Mesothelial cell of epicardium (in vitro differentiated cells): ENCODE measurements at places on chromosomes 2 and 18.
A peak's percentile ranks its signal among the peaks of the same experiment; 100 is the strongest.

GRCh38 chr2:103819599-103819998 lies 1034.3 kb upstream of the POU3F3 start:
- H3K27me3 ChIP-seq = no peaks in the 10 kb centered on the region
- H3K4me1 ChIP-seq = no peaks in the 10 kb centered on the region
- no peak overlapping the region for H3K4me3 ChIP-seq
- no peak for DNase-seq
- H3K27ac ChIP-seq = no peak overlapping the region
- no peaks in the 10 kb centered on the region for H3K36me3 ChIP-seq

GRCh38 chr2:181934694-181935093 lies 43.2 kb downstream of the ITPRID2 start:
- H3K27me3 ChIP-seq = no peaks in the 10 kb centered on the region
- H3K27ac ChIP-seq = no peak overlapping the region
- no peak for DNase-seq
- H3K4me3 ChIP-seq = no peak overlapping the region

DNA sequence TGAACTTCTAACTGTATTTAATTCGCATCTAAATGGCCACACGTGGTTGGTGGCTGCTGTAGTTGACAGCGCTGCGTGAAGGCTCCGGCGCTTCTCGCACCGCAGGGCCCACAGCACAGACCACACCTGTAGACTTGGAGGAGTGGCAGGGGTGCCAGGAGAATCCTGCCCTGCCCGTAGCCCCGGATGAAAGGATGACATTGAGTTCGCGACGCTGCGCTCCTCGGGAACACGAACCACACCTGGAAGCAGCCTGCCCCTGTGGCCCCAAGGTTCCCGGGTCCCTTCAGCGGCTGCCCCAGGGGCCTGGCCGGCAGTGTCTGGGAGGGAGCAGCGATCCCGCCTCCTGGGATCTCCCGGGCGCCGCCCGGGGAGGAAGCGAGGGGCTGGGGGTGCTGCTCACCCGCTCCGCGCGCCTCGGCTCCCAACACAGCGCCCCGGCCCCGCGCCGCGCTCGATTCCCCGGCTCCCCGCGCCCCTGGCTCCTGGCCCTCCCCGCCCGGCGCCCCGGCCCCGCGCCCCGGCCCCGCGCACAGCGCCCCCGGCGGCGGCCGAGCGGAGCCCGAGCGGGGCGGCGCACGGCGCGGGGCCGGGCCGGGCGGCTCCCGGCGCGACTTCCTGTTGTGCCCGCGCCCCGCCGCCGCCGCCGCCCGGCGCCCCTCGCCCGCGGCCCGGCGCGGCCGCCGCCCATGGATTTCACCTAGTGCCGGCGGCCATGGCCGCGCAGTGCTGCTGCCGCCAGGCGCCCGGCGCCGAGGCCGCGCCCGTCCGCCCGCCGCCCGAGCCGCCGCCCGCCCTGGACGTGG lies at the start of gene RNPEPL1:
Gene RNPEPL1, plus strand, starts transcription at position 613 of the 806 bp plus-strand sequence. Its CDS starts 103 bp downstream, at position 716.
- peak within 1 kb of the TSS; percentile 76 for H3K4me3 ChIP-seq
- peaks cover 28% of the 10 kb centered on the region for H3K4me1 ChIP-seq
- H3K27me3 ChIP-seq = no peaks in the 10 kb centered on the region
- peaks cover 3% of the 10 kb centered on the region for H3K36me3 ChIP-seq

GRCh38 chr18:77208964-77209363 lies 40.7 kb upstream of the GALR1 start:
- no peak overlapping the region for H3K27ac ChIP-seq
- no peaks in the 10 kb centered on the region for H3K36me3 ChIP-seq
- no peak for DNase-seq
- H3K27me3 ChIP-seq = peaks cover 13% of the 10 kb centered on the region
- H3K4me1 ChIP-seq = peaks cover 19% of the 10 kb centered on the region

DNA sequence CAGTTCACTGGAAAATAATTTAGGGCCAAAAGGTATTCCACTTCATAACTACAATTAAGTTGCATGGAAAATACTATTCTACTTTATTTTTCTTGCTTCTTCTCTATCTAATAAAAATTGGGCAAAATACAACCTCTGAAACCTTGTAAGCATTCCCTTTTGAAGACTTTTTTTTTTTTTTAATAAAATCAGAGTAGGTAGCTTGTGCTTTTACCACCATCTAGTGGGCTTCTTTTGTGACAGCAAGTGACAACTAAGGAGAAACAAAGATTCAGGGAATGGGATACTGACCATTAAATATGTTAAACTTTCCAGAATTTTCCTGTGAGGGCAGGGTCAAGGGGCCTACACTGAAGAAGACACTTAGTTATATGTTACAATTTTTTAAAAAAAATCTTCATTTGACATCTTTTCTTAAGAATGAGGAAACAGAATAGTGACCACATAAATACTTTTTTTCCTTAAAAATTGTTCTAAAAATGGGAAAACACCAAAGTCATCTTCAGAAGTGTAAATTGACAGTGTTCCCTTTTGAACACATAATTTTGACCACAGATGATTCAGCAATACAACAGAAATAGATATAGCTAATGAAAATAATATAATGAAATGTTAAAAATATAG lies 1183.2 kb upstream of the ACVR2A start:
- no peak overlapping the region for H3K4me3 ChIP-seq
- H3K4me1 ChIP-seq = peaks cover 5% of the 10 kb centered on the region
- no peak overlapping the region for H3K27ac ChIP-seq
- H3K36me3 ChIP-seq = no peaks in the 10 kb centered on the region

- H3K36me3 ChIP-seq = peaks cover 23% of the 10 kb centered on the region
- H3K27ac ChIP-seq = no peak overlapping the region
- DNase-seq = no peak
- no peaks in the 10 kb centered on the region for H3K27me3 ChIP-seq
- peaks cover 3% of the 10 kb centered on the region for H3K4me1 ChIP-seq
Measured at GRCh38 chr2:101023327-101024107, 21.4 kb downstream of the RPL31 start.

DNA sequence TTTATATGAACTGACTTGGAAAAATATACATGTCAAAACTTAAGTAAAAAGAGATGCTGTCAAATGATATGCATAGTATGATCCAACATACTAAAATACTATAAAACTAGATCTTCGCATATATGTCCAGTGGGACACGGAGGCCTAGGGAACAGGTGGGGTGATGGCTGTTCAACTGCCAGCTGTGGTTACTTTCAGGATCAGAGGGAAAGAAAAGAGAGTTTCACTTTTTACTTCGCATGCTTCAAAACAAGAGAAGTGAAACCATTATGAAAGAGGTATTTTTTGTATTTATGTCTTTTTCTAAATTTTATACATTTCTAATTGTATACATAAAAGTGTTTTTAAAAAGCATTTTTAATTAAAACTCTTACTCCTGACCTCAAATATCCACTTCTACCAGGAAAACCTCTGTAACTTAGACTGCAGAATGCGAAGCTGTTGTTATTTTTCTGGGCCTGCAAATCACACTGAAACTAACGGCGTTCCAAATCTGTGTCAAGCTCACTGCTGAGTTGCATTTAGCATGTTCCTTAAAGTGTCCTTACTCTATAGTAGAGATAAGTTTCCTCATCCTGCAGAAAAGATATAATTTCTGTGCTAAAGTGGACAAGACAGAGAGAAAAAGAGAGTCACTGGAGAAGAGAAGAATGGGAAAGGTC lies 97.8 kb upstream of the SLC35G4 start:
- no peak overlapping the region for H3K4me3 ChIP-seq
- no peaks in the 10 kb centered on the region for H3K36me3 ChIP-seq
- no peak overlapping the region for H3K27ac ChIP-seq
- H3K27me3 ChIP-seq = no peaks in the 10 kb centered on the region

DNA sequence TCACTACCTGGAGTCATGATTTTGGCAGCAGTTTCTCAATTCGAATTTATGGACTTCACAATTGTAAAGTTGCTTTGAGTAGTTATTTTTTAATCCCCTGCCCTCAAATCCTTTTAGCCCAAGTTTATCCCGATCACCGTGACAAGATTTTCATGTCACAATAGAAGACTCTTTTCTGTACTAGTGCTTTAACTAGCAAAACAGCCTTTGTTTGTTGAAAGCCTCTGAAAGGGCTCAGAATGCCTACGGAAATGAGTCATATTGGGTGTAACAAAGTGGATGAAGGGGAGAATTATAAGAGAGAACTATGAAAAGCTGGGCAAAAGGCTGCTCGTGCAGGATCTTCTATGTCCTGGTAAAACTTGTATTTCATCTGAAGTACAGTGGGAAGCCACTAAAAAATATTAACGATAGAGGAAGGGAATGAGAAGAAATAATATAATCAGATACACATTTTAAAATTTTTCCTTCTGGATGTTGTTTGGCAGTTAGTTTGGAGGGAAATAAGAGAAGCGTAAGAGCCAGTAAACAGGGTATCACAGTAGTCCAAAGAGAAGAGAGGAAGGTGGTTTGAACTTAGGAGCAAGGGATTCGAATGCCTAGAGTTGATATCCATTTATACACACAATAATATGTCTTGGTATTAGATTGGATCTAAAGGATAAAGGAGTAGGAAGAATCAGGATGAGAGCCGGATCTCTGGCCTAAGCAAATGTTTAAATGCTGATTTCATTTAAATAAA lies 114.9 kb downstream of the GALNT13 start:
- H3K27me3 ChIP-seq = no peaks in the 10 kb centered on the region
- no peak overlapping the region for H3K4me3 ChIP-seq
- H3K36me3 ChIP-seq = no peaks in the 10 kb centered on the region

DNA sequence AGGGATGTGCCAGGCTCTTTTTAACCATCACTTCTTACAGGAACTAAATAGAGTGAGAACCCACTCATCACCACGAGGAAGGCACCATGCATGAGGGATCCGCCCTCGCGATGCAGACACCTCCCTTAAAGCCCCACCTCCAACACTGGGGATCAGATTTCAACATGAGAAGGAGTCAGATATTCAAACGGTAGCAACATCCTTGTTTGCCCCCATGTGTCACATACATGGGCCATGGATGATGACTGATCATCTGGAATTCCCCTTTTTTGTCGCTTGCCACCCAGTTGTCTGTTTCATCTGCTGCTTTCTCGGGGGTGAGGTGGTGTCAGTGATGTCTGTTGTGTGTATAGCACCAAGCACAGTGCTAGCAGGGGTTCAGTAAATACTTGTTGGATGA lies 57.9 kb downstream of the NCK2 start:
- H3K27ac ChIP-seq = no peak overlapping the region
- peaks cover 3% of the 10 kb centered on the region for H3K36me3 ChIP-seq
- H3K4me3 ChIP-seq = no peak overlapping the region
- H3K4me1 ChIP-seq = peaks cover 27% of the 10 kb centered on the region
- H3K27me3 ChIP-seq = no peaks in the 10 kb centered on the region

- H3K27ac ChIP-seq = no peak overlapping the region
- H3K4me3 ChIP-seq = no peak overlapping the region
- H3K27me3 ChIP-seq = no peaks in the 10 kb centered on the region
- H3K36me3 ChIP-seq = no peaks in the 10 kb centered on the region
Measured at GRCh38 chr18:32333781-32334180, 136.9 kb downstream of the GAREM1 start.

DNA sequence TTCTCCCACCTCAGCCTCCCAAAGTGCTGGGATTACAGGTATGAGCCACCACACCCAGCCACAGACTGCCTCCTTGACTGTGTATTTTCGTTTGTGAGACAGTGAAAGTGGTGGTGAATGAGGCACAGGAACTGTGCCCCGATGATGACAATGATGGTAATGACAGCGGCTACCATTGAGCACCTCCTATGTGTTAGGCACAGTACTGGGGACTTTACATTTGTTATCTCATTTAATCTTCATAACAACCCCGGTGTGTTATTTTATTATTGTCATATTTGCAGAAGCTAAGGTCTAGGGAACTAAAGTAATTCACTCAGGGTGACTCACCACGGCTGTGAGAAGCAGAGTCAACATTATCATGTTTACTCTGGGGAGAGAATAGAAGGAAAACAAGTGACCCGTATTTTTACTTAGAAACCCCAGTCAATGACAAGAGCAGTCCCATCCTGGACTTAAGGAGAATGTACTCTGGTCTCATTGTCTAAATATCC lies 77.6 kb upstream of the ALPP start:
- H3K27me3 ChIP-seq = no peaks in the 10 kb centered on the region
- H3K27ac ChIP-seq = no peak overlapping the region
- no peak overlapping the region for H3K4me3 ChIP-seq
- no peaks in the 10 kb centered on the region for H3K4me1 ChIP-seq
- DNase-seq = no peak

GRCh38 chr2:38959938-38960608 lies 70.4 kb downstream of the ARHGEF33 start:
- H3K4me3 ChIP-seq = no peak overlapping the region
- H3K36me3 ChIP-seq = no peaks in the 10 kb centered on the region
- H3K27me3 ChIP-seq = no peaks in the 10 kb centered on the region
- no peak for DNase-seq

DNA sequence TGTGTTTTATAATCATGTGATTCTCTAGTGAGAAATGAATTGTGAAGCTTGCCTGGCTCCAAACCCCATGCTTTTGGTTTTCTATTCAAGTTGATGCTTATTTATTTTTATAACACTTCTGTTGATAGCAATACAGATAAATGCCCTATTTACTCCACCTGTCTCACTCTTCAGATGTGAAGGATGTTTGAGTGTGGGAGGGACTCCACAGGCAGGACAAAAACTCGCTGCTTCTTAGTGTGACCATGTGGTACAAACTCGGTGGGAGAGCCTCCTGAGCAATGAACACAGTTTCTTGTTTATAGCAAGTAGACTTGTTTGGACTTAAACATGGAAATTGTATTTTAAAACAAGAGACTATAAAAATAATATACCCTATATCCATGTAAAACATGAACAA lies 219.7 kb downstream of the GULP1 start:
- peaks cover 3% of the 10 kb centered on the region for H3K36me3 ChIP-seq
- DNase-seq = no peak
- no peak overlapping the region for H3K4me3 ChIP-seq
- H3K27me3 ChIP-seq = no peaks in the 10 kb centered on the region

DNA sequence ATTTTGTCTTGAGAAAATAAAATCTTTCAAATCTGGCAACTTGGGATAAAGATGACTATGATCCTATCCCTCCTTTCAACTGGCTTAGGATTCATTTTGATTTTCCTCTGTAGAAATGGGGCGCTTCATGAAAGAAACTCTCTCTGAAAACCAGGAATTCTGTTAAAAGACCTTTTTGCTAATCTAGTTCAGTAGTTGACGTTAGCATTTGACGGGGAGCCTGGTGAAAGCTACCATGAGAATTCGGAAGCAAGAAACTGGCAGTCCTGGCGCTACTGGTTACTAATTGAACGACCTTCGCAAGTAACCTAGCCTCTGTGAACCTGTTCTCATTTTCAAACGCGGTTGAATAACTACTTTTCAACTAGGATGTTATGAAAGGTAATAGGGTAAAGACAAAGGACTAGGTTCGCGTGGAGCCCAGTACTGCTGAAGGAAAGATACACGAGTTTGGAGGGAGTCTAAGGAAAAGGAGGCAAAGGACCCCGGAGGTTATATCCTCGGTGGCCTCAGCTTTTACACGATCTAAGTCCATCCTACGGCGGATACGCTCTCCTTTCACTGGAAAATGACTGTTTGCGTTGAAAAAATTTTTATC lies 604 bp upstream of the STK11IP start:
- no peak for DNase-seq
- peaks cover 6% of the 10 kb centered on the region for H3K36me3 ChIP-seq
- peak overlapping the region; percentile 96 for H3K4me3 ChIP-seq
- H3K4me1 ChIP-seq = peaks cover 51% of the 10 kb centered on the region

- H3K27me3 ChIP-seq = no peaks in the 10 kb centered on the region
- no peak overlapping the region for H3K27ac ChIP-seq
- peaks cover 12% of the 10 kb centered on the region for H3K4me1 ChIP-seq
- no peak for DNase-seq
- no peak overlapping the region for H3K4me3 ChIP-seq
Measured at GRCh38 chr18:25236736-25237135, 115.2 kb downstream of the ZNF521 start.

- no peak overlapping the region for H3K4me3 ChIP-seq
- no peak for DNase-seq
- peaks cover 14% of the 10 kb centered on the region for H3K4me1 ChIP-seq
- peaks cover 18% of the 10 kb centered on the region for H3K36me3 ChIP-seq
- H3K27ac ChIP-seq = peak overlapping the region; percentile 55
- no peaks in the 10 kb centered on the region for H3K27me3 ChIP-seq
Measured at GRCh38 chr2:188645986-188646385, 328.2 kb upstream of the COL3A1 start.
